ENCODE measurements at places on chromosomes 6 and 20.
A peak's percentile ranks its signal among the peaks of the same experiment; 100 is the strongest.

DNA sequence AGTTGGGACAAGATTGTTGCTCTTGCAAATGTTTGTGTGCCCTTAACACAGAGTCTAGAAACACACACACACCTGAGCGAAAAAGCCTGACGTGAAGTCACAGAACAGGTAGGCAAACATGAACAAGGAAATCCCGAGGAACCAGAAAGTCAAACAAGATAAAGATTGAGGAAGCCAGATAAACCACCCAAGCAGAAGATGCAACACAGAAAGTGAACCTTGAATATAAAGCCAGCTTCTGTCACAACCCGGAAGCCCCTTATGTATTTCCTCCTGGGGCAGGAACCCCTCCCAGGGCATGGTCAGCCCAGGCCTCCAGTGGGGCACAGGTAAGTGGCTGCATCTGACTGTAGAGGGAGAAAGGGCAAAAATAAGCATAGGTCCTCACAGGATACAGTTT, 158.2 kb upstream of the SUPT3H start:
- no peak for DNase-seq

- no peak for DNase-seq
Observed at GRCh38 chr20:12838261-12838866, 170.4 kb upstream of the SPTLC3 start.

DNA sequence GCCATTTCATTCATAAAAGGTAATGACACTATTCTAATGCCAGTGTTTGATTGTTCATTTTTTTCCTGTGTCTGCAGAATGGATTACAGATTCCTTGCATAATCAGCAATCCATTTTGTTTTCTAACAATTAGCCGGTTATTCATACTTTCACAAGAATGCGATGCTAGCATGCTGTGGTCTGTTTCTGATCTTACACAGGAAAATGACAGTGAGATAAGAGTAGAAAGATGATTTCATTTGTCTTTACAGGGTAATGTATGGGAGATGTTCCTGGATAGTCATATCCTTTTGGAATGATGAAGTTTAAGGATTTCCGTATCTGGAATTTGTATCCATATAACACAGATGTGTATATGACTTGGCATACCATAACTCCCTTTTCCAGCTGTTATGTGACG, 207.3 kb downstream of the FARS2 start:
- DNase-seq, result no peak

GRCh38 chr6:105733556-105734162, 330.8 kb upstream of the PREP start:
- no peak for DNase-seq

- no peak for DNase-seq
Observed at GRCh38 chr6:75178757-75179156, 27.1 kb downstream of the COL12A1 start.

GRCh38 chr6:73309785-73310502, 44.1 kb downstream of the DPPA5 start:
- no peak for DNase-seq

DNA sequence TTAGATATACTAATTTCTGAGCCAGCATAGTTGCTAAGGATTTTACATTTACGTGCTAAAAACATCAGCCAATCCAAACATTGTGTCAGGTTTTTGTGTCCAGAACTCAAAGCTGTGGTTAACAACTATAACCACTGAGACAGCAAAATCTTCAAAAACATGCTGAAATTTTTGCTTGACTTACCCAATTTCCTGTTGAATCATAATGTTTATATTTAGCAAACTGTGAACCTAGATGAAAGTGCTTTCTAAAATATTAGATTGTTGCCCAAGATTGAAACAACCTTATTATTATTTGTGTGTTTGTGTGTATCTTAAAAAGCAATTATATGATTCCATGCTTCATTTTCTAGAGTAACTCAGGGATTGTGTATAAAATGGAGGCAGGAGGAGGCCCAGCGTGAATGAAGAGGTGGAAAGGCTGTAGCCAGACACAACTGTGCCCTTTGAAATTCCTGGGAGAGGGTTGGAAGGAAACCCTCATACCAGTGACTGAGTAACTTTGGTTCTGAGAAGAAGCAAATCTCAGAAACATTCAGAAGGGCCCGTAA, 48.0 kb downstream of the ARMC2 start:
- no peak for DNase-seq

GRCh38 chr6:127475135-127475822, 16.1 kb upstream of the KIAA0408 start:
- no peak for DNase-seq

GRCh38 chr6:144873623-144874378, 588.7 kb downstream of the UTRN start:
- DNase-seq, result no peak

- DNase-seq, result no peak
Observed at GRCh38 chr6:125142618-125143017, 11.0 kb upstream of the TPD52L1 start.

GRCh38 chr6:26094036-26094435, 6.8 kb downstream of the HFE start:
- DNase-seq, result no peak

- DNase-seq, result no peak
Observed at GRCh38 chr20:45318948-45319347, 10.8 kb upstream of the MATN4 start.

GRCh38 chr6:48813836-48814235, 649.2 kb downstream of the MMUT start:
- DNase-seq, result no peak

DNA sequence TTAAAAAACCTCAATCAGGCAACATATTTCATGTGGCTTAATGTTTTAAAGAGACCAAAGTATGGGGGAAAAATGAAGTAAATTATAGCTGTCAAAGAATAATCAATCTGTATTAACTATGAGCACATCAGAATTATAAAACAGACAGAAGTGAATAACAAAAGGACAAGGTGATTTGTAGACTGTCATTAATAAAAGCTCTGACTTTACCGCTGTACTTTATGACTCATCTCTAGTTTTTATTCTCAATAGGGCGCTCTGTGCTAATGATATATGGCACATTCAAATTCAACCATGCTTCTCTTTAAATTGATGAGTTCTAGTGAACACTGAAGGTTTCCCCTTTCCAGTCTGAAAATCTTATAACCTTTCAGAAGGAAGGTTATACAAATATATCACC, 72.0 kb downstream of the PREP start:
- no peak for DNase-seq

GRCh38 chr6:130296854-130297253, 69.0 kb upstream of the TMEM200A start:
- DNase-seq, result no peak

DNA sequence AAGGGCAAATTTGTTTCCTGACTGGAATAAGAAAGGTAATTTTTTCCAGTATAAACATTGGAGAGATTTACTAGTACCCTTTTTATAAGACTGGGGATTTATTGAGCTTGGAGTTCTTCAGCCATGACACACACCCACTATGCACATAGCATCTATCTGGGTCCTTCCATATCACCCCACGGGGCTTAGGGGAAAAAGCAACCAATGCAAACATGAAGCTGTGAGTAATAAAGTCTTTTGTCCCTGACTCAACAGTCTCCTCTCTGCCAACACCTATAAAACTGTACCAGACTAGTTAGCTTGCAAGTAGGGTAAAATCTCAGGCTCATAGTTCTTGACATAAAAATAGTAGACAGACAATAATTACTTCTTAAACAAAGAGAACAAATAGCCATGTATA, 23.4 kb downstream of the COL21A1 start:
- DNase-seq, result no peak

- no peak for DNase-seq
Observed at GRCh38 chr6:104887350-104887749, 27.6 kb upstream of the HACE1 start.

- DNase-seq, result no peak
Observed at GRCh38 chr6:170583756-170584180, 669 bp downstream of the PDCD2 start.

- no peak for DNase-seq
Observed at GRCh38 chr20:19583532-19584175, 174.4 kb upstream of the RIN2 start.

DNA sequence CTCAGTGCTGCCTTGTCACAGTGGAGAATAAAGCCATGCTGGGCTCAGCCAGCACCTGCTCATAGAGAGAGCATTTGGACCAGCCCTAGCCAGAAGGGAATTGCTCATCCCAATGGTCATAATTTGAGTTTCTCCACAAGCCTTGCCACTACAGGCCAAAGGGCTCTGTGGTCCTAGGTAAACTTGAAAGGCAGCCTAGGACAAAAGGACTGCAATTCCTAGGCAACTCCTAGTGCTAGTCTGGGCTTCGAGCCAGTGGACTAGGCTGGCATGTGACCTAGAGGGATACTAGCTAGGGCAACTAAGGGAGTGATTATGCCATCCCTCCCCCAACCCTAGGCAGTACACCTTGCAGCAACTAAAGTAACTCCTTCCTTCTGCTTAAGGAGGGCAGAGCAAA, 516.2 kb downstream of the BCKDHB start:
- no peak for DNase-seq

DNA sequence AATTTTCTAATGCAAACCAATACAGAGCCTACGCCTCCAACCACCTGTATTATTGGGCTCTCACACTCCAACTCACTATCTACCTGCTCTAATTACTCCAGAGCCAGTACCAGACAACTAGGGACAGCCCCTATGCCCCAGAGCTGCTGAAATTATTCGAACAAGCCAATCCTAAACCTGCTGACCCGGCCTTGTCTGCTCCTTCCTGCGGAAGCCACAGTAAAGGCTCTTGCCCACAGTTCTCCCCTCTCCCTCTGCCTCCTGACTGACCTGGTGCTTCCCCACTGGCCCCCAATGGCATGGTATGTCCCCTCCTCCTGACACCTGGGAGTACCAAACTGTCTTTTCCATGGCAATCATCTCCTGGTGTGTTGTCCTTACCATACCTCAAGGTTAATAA, 4.1 kb upstream of the TOX2 start:
- DNase-seq, result no peak

- no peak for DNase-seq
Observed at GRCh38 chr20:44065401-44066340, 121.3 kb downstream of the JPH2 start.

GRCh38 chr20:61814244-61814643, 251.4 kb downstream of the TAF4 start:
- DNase-seq, result no peak

GRCh38 chr6:13661647-13662046, 46.5 kb downstream of the NOL7 start:
- no peak for DNase-seq

DNA sequence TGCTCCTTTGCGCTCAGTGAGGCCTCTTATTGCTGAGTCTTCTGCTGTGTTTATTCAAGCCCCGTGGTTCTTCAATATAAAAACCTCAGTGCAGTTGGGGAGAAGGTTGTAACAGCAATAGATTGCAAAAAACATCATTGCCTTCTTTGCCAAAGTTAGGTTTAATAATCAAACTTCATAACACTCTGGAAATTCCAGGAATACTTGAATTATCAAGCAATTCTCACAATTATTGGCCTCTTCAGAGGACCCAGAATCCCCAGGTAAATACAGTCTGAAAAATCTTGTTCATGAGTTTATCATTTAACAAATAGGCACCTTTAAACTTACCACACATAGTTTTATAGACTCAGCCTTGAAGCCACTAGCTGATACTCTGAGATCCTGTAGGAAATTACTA, 213.6 kb downstream of the OGFRL1 start:
- DNase-seq, result no peak

DNA sequence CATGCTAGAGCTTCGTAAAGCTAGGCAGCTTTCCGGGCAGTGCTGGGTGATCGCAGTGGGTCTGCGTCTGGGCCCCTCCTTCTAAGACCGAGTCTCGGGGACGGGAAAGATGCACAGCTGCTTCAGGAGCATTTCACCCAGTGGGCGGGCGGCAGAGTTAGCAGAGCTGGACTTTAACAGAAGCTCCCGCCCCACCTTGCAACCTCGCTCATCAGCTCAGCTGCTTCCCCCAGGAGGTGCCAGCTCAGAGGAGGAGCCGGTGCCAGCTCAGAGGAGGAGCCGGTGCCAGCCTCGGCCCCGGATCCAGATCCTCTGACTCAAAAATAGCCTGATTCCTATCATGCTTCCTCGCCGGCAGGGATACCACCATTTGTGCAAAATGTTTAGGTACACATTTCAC, 94.5 kb upstream of the RPS6KA2 start:
- no peak for DNase-seq

- DNase-seq, result no peak
Observed at GRCh38 chr6:13355043-13355945, 27.0 kb upstream of the TBC1D7 start.

- no peak for DNase-seq
Observed at GRCh38 chr20:50717974-50718761, 13.2 kb upstream of the PARD6B start.

- no peak for DNase-seq
Observed at GRCh38 chr6:117156741-117157140, 108.6 kb upstream of the VGLL2 start.

- no peak for DNase-seq
Observed at GRCh38 chr6:149236589-149236988, 80.9 kb upstream of the TAB2 start.

GRCh38 chr20:37120497-37120896, 24.7 kb upstream of the RBL1 start:
- DNase-seq, result no peak

DNA sequence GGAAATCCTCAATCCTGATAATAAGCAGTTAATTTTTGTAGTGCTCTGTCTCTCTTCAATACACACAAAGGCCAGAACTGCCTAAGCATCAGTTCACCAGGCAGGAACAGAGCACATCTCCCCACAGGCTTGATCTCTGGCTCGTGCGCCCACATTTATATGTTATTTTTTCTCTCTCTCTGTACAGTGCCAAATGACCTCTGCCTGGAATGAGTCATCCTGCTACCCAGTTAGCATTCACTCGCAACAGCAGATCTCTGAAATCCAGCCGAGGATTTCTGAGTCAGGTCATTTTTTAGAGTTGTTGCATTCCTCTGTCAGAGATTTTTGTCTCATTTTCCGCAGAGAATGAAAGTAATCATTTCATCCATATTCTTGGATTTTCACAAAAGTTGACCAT, 107.1 kb downstream of the COL12A1 start:
- DNase-seq, result no peak

DNA sequence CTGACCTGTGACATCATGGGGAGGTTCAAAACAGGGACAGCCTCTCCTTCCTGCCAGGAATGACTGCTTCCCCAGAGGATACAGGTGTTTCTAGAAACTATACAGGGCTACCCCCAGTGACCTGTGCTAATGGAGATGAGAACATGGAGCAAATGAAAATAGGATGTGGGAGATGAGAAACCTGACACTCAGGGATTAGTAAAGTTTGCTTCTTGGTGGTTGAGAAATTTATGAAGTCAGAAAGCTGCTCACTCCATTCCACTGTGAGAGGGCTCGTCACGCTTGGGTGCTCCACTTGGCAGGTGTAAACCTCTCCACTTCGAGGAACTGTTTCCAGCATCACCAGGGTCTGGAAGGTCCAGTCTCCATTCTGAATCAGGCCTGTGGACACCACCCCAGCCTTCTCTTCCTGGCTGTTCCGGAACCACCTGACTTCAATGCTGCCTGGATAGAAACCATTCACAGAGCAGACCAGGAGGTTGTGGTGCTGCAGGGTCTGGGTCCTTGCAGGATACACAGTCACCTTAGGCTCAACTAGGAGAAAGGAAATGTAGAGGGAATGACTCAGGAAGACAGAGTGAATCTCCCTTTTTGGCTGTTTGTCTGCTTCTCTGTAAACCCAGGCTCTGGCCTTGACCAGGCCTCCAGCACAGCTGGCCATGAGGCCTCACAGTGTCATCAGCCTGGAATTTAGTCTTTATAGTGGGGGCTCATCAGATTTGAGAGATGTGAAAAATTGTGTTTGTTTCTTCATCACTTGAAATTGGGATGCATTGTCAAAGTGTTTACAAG, 10.8 kb downstream of the HLA-DRB5 start:
- DNase-seq, result no peak

GRCh38 chr6:33384581-33385020, 7.0 kb upstream of the KIFC1 start:
- DNase-seq, result peak; percentile 8

All from putamen (tissue), 1 donor.